Stimulated activated CD4-positive, alpha-beta T cell treated with anti-CD3 and anti-CD28 coated beads, Interleukin-1b, Interleukin-23, amount 100 ng/mL, for 1 hour (primary cell): ENCODE measurements at places on chromosomes 16 and 17.

GRCh38 chr16:16144416-16144815 lies 78.9 kb downstream of the ABCC6 start:
- DNase-seq = no peak

GRCh38 chr17:29918922-29919856 lies 10.8 kb downstream of the SSH2 start:
- no peak for DNase-seq

- DNase-seq = no peak
Measured at GRCh38 chr16:85908889-85909589, 10.1 kb downstream of the IRF8 start.

DNA sequence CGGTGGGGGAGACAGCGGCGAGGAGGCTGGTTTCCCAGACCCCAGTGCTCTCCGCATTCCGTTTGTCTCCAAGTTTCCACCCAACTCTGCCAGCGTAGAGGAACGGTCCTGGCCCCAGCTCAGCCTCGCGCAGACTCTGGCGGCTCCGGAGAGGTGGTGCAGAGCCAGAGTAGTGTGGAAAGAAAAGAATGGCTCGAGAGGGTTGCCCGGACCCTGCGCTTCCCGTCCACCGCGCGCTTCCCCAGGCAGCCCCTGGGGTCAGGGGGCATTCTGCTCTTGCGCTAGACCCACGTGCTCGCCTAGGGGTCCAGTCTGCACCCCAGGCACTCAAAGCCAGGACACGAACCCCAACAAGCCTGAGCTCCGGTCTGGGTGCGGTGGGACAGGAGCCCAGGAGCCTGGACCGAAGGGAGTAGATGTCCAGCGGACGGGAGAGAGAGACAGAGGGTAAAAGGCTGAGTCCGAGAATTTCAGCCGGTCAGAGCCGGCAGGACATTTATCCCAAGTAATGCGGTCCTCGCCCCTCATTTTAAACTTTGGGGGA lies 3.8 kb downstream of the PMP22 start:
- no peak for DNase-seq

DNA sequence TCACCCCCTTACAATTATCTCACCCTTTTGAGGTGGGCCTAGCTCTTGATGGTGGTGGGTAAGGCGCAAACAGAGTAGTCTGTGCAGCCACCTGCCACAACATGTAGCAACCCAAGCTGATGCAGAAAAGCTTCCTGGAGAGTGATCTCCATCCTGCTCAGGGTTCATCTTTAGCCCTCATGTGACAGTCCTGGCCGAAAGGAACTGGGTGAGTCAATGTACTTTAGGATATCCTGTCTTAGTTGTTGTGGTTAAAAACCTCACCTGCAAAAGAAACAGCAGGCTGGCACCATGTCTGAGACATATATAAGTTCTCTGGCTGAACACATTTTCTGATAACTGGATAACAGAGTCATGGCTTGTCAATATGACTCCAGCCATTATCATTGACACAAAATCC lies 183.5 kb upstream of the CPHXL start:
- no peak for DNase-seq

- DNase-seq = no peak
Measured at GRCh38 chr16:10847176-10847575, 28.6 kb upstream of the TVP23A start.

DNA sequence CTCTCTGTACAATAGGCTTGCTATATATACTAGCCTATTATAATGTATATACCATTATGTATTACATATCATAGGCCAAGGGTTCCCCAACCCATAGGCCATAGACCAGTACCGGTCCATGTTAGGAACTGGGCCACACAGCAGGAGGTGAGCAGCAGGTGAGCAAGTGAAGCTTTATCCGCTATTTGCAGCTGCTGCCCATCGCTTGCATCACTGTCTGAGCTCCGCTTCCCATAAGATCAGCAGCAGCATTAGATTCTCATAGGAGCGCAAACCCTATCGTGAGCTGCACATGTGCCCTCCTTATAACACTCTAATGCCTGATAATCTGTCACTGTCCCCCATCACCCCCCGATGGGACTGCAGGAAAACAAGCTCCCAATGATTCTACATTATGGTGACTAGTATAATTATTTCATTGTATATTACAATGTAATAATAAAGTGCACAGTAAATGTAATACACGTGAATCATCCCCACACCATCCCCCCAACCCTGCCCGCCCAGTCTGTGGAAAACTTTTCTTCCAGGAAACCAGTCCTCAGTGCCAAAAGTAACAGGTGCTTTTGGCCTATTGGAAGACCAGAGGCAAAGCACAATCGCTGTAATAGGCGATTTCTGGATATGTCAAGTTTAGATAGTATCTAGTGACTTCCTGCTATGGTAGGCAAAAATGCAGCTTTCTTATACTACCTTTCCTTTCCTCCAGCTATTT lies 84.1 kb downstream of the MYH11 start:
- no peak for DNase-seq

DNA sequence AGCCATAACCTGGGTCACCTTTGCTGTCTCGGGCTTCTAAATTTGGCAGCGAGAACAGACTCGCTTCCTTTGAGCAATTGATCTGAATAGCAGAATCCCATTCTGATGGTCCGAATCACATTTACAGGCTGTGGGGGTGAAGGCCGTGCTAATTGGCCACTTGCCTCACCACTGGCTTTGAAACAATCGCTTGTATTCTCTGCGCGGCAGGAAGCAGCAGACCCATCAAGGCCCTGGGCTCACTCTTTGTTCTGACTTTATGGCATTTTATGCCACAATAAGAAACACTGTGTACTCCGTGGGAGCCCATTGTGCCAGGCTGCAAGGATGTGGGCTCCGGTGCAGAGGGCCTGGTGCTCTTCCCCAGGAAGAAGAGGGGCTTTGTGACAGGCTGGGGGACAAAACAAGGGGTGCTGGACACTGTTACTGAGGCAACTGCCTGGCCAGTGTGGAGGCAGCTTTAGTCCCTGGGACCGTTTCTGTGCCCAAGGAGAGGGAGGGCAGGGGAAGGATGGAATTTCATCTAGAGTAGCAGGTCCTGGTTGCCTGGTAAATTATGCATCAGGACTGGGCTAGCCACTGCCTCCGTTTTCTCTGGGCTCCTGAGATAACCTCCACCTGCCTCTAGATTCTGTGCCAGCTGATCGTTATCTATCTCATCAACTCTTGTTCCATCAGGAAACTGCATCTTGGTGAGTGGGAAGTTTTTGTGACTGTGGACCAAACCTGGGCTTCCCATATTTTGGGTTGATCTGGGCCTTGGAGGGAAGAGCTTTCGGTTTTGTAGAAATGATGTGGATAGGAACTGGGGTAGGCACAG lies 78.5 kb downstream of the MRC2 start:
- DNase-seq = no peak
